Myocyte (in vitro differentiated cells): ENCODE measurements at places on chromosomes 3 and 15.
A peak's percentile ranks its signal among the peaks of the same experiment; 100 is the strongest.

DNA sequence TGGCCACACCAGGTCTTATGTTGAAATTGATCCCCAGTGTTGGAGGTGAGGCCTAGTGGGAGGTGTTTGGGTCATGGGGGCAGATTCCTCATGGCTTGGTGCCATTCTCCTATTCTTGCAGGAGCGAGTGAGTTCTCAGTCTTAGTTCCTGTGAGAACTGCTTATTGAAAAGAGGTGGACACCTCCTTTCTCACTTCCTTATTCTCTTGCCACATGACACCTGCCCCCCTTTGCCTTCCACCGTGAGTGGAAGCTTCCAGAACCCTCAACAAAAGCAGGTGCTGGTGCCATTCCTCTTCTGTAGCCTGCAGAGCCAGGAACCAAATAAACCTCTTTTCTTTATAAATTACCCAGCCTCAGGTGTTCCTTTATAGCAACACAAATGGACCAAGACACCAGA, 318.1 kb upstream of the MCTP2 start:
- DNase-seq = no peak

DNA sequence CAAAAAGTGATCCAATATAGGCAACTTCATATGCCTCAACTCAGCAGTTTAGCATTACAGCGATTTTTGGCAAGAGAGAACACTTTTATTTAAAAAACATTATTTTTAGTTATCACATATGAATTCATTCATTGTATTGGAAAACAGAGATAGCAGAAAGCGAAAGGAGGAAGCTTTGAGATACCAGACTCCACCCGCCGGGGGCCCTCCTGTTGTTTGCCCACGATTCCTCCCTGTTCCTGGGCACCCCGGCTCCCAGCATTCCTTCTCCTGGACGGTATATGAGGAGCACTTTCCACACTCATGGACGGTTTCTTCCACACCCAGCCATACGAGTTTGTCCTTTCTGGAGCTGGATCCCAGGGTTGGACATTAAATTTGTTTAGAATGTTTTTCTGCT, 18.2 kb downstream of the APBA2 start:
- DNase-seq = no peak

- DNase-seq = no peak
These were observed 81.6 kb downstream of the STT3B start for GRCh38 chr3:31614162-31614921.

GRCh38 chr3:189508784-189509501, 122.2 kb upstream of the TP63 start:
- no peak for DNase-seq

GRCh38 chr3:14774431-14774830, 44.3 kb upstream of the FGD5 start:
- no peak for DNase-seq

GRCh38 chr3:70249509-70250160, 62.8 kb downstream of the MDFIC2 start:
- DNase-seq = no peak

- no peak for DNase-seq
These were observed 81.3 kb downstream of the VGLL4 start for GRCh38 chr3:11562277-11562881.

GRCh38 chr3:50502225-50502583, 1.2 kb downstream of the CACNA2D2 start:
- no peak for DNase-seq

- no peak for DNase-seq
These were observed 1005.7 kb downstream of the ROBO1 start for GRCh38 chr3:78762121-78762520.

DNA sequence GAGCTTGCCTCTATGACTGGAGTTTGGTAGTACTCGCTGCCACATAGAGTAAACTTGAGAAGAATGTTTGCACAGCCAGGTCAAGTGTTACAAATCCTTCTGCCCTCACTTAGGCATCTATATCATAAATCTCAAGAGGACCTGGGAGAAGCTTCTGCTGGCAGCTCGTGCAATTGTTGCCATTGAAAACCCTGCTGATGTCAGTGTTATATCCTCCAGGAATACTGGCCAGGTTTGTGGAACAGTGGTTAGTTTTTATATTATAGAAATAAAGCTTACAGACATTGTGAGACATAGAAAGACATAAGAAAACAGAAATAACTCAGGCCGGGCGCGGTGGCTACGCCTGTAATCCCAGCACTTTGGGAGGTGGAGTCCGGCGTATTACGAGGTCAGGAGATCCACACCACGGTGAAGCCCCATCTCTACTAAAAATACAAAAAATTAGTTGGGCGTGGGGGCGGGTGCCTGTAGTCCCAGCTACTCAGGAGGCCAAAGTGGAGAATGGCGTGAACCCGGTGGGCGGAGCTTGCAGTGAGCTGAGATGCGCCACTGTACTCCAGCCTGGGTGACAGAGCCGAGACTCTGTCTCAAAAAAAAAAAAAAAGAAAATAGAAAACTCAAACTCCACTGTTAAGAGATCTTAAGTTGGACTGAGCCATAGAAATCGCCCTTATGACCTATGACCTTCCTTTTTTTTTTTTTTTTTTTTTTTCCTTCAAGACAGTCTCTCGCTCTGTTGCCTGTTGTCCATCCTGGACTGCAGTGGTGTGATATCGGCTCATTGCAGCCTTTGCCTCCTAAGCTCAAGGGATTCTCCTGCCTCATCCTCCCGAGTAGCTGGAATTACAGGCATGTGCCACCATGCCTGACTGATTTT, 2.2 kb downstream of the RPSA start:
- DNase-seq = no peak

GRCh38 chr15:60932051-60932915, 296.8 kb downstream of the RORA start:
- DNase-seq = peak; percentile 91

GRCh38 chr3:61060411-61060861, 190.8 kb downstream of the FHIT start:
- no peak for DNase-seq

DNA sequence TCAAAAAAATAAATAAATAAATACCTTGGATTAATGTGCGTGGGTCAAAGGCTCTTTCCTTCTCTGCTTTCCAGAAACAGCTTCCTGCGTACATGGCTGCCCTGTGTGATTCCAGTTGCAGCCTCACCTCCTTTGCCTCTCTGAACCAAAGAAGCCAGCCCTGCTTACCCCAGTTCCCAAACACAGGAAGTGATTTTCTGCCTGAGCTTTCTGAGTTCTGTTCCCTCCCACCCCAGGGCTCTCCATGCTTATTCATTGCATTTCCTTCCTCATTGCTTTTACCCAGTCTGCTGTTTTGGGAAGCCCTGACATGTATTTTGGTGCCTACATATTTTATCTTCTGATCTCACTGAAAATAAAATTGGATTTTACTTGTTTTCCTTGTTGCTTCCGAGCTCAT, 15.4 kb downstream of the ZSCAN2 start:
- DNase-seq = no peak

- no peak for DNase-seq
These were observed 130.4 kb downstream of the SUCLG2 start for GRCh38 chr3:67524046-67524445.

- DNase-seq = no peak
These were observed 29.3 kb downstream of the EPHA6 start for GRCh38 chr3:96843505-96844203.

- peak; percentile 49 for DNase-seq
These were observed 133.1 kb downstream of the SMAD6 start for GRCh38 chr15:66834881-66835878.

DNA sequence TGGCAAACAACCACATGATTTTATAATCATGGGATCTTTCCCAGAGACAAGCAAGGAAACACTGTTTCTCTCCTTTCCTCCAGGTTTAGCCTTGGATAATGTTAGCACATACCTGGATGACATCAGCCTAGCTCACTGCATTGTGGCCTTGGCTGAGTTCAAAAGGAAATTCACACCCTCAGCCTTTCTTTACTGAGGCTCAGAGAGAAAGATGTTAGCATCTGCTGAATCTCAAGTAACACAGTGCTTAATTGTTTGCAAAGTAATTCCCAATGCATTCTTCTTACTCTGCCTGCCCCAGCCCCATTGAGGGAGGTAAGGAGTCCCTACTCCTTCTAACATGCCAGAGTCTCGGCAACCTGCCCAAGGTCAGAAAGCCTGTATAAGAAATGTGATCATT, 432.2 kb upstream of the LMCD1 start:
- no peak for DNase-seq

DNA sequence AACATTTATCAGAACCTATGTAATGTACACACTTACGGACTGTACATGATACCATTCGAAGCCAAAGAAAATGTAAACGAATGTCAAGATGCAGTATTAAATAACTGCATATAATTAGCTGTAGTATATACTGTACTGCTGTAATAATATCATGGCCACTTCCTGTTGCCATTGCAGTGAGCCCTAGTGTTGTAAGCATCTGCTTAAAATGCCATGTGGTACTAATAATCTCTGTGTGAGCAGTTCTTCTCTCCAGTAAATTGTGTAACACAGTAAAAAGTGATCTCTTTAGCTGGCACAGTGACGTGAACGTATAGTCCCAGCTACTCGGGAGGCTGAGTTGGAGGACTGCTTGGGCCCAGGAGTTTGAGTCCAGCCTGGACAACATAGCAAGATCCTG, 8.6 kb downstream of the SPG11 start:
- DNase-seq = no peak

- DNase-seq = no peak
These were observed 3.2 kb upstream of the PODXL2 start for GRCh38 chr3:127625821-127626220.

- no peak for DNase-seq
These were observed 627.6 kb downstream of the MCTP2 start for GRCh38 chr15:94858920-94859319.

DNA sequence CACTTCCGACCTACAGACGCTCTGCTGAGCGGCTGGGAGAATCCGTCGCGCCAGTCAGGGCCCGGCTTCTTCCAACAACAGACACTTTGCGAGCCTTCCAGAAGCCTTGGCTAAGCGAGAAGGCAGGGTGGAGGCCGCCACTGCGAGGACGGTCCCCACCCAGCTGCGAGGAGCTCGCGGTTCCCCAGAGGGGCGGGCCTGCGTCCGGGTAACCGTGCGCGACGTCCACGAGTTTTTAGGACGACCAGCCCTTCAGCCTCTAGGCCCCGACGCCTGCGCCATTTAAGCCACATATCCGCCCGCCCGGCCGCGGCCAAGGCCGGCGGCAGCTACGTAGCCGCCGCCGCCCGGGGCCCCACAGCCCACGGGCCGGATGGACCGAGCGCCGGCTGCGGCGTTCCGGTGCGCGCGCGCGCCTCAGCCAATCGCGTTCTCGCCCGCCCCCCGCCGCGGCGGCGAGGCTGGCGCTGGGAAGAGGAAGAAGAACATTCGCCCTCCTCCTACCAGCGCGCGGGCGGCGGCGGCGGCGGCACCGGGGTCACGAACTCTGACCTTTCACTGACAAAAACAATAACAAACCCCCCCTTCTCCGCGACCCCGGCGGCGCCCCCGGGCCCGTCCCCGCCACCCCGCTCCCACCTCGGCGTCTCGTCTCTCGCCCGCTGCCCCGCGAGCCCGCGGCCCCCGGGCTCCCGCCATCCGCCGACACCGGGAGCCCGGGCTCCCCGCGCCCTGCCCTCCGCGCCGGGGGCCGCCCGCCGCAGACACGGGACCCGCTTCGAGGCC, at the start of gene NR2C2:
TSS of gene NR2C2 (plus strand) at position 484 of the 786 bp plus-strand sequence. CDS start 56,332 bp downstream, outside the sequence.
- peak; percentile 83 for DNase-seq

- DNase-seq = no peak
These were observed 405.8 kb upstream of the ADAMTS9 start for GRCh38 chr3:65093641-65094040.

- DNase-seq = no peak
These were observed 106.2 kb upstream of the THBS1 start for GRCh38 chr15:39474657-39475056.

GRCh38 chr3:94130690-94131089, 67.8 kb downstream of the NSUN3 start:
- DNase-seq = peak; percentile 9

DNA sequence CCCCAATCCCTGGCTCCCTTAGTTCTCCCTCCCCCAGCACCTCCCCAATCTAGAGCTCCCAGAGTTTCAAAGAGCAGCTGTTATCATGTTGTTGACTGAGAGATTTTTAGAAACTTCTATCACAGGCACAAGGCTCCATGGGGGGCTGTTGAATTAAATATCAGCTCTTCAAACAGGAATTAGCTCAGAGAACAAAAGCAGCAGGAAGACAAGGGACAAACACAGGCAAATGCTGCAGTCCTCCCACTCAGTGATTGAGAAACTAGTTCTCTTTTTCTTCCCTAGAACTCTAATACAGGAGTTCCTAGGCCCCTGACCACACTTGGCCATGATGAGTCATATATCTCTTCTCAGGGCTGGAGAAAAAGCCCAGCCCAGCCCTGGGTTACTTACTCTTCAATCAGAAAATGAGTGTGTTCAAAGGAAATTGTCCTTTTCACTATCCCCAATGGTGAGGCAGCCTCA, 262.1 kb downstream of the IGSF11 start:
- DNase-seq = no peak

DNA sequence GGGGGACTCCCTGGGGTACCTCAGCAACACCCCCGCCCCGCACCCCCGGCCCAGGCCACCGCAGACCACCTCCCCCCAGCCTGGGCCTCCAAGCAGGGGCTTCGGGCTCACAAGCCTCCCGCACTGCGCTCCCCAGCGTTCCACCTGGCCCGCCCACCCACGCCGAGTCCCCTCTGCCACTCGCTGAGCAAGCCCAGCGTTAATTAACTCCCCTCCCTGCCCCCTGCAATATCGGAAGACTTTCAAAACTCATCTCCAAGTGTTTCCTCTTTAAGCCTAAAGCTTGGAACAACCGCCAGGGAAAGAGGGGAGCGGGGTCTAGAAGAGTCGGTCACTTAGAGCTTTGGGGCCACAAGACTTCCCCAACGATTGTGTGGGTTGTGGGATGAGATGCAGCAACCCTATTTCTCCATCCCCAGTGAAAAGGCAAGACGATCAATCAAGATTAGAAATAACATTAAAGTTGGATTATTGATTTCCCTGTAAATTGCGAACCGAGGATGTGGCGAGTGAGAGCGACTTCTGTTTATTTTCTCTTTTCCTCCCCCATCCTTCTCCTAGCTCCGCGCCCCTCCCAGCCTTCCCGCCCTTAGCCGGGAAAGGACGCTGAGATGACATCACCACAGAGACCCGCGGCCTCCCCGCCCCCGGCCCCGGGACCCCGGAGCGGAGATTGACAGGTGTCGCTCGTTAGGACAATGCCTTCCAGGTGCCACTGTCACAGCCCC, 30.2 kb downstream of the NR2F2 start:
- no peak for DNase-seq
